Renal cortex interstitium (tissue), 15 donors: ENCODE measurements at places on chromosomes 7 and 10.
A peak's percentile ranks its signal among the peaks of the same experiment; 100 is the strongest.

GRCh38 chr10:104387130-104387888, 33.7 kb downstream of the CFAP58 start:
- no peak for DNase-seq

DNA sequence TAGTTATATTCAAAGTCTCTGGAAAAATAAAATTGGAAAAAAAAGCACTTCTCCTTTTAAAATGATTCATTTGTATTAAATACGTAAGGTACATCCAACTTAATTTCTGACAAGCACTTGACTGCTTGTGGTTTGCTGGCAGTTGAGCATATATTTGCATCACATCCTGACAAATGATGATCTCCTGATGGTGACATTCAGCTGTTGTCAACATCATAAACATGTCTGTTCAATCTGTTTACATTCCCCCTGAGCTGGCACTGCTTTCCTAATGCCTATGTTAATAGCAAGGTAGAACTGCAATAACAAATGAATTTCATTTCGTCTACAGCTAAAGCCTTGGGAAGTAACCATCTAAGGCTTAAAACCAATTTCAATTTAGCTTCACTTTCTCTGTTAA, 24.4 kb downstream of the TSPAN12 start:
- no peak for DNase-seq

- DNase-seq: no peak
Observed at GRCh38 chr7:27843584-27844305, 103.8 kb downstream of the TAX1BP1 start.

DNA sequence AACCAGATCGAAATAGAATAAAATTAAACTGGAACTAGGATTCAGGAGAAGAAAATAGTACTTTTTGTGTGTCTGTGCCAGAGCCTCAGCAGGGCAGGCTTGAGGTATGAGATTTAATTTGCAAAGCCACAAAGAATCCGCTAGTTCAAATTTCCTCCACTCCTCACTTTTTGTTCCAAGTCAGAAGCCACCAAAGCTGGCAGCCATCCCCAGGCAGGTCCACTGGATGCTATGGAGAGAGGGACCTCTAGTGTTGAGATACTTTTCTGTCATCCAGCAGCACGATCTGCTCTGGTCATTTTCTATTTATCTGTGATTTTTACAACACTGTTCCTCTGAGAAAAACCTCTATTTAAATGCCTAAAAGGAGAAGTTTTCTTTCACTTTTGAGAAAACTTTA, 147.9 kb upstream of the FRMD4A start:
- DNase-seq: peak; percentile 59

- DNase-seq: peak; percentile 23
Observed at GRCh38 chr7:142327628-142328405, 70.0 kb upstream of the PRSS58 start.

DNA sequence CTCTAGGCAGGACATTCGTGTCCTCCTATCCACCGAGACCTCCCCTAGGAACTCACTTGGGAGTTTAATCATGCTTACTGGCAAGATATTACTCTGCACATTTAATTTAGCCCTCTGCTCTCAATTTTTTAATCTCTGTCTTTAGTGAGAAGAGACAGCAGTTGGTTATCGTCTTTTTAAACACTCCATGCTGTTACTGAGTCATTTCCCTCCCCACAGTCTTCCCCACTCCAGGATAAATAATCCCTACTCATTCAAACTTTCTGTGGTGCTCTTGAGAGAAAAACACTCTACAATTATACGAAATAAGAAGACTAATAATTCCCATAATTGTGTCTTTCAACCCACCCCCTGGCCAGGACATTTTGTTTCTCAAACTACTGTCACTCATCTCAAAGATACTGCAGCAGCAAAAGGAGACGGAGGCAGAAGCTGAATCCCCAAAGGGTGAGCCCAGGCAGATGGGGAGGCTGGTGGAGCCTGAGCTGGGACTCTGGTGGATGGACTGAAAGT, 84.2 kb downstream of the ANK3 start:
- no peak for DNase-seq

DNA sequence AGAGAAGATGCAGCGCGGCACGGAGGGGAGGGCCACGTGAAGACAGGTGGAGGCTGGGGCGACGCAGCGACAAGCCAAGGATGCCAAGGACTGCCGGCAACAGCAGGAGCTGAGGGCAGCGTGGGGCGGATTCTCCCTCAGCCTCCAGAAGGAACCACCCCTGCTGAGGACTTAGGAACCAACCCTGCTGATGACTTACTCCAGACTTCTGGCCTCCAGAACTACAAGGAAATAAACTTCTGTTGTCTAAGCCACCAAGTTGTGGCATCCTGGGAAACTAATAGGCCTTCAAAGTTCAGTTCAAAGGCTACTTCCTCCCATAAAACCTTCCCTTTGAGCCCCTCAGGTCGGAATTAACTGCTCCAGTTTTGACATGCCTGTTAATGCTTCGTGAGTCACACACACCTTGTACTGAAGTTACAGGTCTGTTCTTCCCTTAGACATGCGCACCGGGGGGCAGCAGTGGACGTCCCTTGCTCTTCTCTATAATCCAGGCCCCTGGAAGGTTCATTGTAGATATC, 88.4 kb upstream of the RHEB start:
- no peak for DNase-seq

GRCh38 chr10:42991442-42992098, 85.3 kb upstream of the RET start:
- DNase-seq: no peak
